ENCODE measurements at places on chromosomes 3 and 15.

DNA sequence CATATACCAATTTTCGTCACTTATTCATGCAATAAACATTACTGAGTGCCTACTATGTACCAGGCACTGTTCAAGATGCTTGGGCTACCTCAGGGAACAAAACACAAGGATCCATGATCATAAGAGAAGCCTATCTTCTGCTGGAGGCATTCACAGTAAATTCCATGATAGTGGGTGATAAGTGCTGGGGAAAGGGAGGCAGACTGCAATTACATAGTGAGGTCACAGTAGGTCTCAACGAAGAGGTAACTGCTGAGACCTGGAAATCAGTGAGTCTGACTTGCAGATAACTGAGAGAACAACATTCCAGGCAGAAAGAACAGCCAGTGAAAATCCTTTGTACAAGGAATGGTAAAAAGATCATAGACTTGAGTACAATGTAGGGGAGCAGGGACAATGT is 33.6 kb downstream of the RAF1 start:
- DNase-seq, result no peak

DNA sequence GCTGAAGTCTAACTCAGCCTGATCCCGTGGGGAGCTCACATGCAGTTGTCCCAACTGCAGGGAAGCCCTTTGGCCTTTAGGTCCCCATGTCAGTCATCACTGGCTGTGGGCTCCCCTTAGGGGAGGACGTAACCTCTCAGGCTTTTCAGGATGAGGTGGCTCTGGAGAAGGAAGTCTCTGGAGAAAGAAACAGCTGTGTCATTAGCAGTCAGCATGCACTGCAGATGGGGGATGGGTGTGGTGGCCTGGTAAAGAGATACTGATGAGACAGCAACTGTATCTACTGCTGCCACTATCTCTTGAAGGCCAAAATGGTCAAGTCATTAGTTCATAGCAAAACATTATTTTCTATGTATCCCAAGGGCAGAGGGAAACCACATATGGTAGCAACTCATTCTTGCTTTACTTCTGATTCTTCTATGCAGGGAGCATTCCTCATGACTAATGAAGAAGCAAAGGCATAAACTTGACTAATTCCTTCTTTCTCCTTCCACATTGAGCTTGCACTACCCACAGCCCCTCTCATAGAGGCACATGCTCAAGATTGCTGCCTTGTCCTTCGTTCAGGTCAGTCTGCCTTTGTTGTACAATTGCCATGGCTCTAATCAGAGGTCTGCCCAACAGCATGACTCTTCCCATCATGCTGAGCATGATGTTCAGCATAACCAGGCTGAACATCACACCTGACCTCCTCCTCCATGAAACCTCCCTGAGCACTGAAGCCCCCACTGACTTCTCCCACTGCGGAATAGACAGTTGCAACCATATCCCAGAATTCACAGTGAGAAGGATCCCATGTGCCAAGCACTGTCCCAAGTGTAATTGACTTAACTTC is 47.8 kb upstream of the TMEM158 start:
- no peak for DNase-seq

GRCh38 chr3:71881041-71881440 is 96.1 kb upstream of the PROK2 start:
- no peak for DNase-seq

DNA sequence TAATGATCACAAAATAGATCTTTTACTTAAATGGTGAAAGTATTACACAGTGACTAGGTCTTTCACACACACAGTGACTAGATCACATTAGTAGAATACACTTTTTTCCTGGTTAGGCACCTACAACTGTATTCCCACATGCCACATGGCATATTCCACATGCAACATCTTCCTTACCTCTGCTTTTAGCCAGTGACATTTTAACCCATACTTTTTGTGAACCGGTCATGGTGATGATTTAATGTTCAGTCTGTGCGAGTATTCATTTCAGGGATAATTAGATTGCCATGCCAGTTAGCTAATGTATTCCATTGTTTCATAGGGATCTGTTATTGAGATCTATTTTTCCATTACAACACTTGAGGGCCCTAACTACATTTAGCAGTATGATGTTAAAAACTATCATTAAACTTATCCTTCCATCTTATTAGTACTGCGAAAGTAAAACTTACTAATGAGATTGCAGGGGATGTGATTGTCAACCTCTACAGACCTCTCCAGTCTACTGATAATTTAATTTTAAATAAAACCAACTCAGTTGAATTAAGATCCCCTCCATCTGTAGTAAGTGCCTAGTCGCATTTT is 28.3 kb downstream of the TSEN2 start:
- DNase-seq, result no peak

- no peak for DNase-seq
Observed at GRCh38 chr3:172705170-172705569, 5.7 kb downstream of the NCEH1 start.

DNA sequence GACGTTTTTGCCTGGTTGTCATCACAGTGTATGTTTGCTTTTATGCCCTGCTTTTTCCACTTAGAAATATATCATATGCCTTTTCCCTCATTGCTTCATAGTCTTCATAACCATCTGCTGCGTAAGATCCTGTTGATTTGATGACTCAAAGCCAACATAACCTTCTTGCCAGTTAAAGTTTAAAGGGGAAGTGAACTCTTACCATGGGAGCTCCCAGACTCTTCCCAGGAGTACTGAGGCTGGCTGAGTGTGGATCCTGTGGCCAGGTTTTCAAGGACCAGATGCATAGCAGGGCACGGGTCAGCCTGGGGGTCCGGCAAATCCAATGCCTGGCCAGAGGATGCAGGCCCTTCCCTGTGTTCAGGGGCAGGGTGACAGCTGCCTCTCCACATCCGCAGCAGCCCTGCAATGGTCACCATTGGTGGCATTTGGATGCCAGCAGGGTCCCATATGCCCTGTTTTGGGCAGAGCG is 42.0 kb upstream of the SACM1L start:
- no peak for DNase-seq

DNA sequence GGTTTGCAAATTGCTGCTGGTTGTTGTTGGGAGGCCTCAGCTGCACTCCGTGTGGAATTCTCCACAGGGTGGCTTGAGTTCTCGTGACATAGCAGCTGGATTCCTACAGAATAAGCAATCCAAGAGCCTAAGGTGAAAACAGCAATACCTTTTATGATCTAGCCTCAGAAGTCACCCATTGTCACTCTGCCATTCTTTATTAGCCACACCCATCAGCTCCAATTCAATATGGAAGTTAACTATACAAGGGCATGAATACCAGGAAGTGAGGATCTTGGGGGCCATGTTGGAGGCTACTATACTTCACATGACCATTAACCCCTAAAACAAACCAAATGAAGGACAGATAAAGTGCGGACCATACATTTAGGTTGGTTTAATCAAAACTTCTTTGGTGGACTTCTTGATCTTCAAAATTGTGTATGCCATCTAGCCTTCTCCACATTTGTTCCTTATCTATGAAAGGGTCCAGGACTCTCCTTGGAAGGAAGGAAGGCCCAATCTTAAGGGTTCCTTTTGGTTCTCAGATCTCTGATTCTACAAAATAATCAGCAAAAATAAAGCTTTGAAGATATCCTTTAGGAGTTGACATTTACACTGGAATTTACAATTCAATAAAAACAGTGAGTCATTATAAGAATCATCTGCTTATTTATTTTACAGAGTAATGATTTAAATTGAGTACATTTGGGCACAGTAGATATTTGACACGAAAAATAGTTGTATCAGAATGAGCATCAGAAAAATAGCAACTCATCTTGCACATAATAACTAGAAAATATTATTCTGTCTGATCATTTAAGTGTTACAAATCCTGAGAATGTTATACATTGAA is 21.5 kb downstream of the CIAO2A start:
- no peak for DNase-seq

DNA sequence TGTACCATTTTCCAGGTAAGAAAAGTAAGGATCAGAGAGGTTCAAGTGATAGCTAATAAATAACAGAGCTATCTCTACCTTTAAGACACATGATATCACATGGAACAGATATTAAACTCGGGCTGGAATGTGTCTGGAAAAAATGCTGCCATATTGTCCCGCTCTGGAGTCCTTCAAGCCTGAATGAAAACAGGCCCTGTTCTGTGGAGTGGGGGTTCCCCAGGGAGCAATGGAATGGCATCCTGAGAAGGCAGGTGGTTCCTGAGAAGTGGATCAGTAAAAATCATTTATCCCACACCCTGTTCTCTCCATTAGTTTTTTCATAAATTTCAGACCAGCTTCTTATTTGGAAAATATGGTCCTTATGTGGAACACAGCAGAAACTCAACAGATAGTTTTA is 57.3 kb upstream of the PRTG start:
- DNase-seq, result no peak

- DNase-seq, result no peak
Observed at GRCh38 chr3:53849916-53850315, 3.5 kb downstream of the IL17RB start.

DNA sequence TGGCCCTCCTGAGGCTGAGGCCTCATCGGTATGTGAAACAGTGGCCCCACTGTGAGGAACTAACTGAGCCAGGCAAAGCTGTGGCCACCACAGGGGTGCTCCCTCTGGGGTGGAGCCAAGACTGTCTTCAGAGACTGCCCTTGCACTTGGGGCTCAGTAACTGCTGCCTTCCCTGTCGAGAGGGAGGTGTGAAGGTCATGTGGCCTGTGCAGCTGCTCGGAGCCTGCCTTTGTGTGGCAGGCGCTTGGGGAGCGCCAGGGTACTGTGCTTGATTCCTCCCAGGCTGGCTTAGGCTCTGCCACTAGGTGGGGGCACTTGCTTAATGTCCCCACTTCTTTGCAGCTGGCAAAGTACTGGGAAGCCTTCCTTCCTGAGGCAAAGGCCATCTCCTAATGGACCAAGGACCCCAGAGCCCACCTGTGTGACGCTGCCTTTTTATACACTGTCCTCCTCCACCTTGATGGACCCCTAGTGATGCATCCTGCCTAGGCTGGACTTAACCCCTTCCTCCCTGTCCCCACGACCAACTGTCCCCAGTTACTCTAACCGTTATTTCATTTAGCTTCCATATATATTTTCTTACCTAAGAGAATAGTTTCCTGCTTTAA is 14.2 kb upstream of the SNX22 start:
- no peak for DNase-seq

- no peak for DNase-seq
Observed at GRCh38 chr15:70314018-70314354, 216.3 kb upstream of the TLE3 start.

DNA sequence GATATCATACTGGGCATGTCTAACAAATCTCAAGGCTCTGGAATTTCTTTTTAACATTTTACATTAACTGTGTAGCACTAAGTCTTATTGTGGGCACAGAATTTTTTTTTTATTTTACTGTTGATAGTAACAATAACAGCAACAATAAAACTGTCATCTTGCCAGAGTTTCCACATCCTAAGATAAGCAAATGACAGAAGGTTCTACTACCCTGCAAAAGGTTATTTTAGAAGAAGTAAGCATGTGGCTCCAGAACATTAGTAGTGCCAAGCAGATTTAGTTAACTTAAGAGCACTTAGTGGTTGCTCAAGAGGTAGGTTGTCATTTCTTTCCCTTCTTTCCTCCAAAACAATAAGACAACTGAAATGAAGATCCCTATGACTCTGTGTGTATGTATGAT is 743.0 kb upstream of the CBLB start:
- no peak for DNase-seq

GRCh38 chr3:108554229-108554628 is 35.0 kb downstream of the CIP2A start:
- no peak for DNase-seq

DNA sequence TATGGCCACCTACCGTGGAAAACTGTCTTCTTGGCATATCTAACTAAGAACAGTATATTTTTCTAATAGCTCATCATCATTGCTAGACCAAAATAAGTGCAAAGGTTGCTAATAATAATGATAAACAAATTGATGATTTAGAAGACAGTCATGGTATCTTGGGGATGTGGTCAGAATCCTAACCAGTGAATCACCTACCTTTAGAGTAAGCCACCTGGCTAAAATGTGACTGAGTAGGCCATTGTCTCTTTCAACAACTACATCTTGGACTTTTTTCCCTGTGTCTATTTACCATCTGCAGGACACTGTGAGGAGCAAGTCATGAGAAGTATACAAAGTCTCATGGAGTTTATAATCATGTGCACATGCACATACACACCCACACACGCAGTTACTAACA is 273.5 kb upstream of the SEMA6D start:
- no peak for DNase-seq

DNA sequence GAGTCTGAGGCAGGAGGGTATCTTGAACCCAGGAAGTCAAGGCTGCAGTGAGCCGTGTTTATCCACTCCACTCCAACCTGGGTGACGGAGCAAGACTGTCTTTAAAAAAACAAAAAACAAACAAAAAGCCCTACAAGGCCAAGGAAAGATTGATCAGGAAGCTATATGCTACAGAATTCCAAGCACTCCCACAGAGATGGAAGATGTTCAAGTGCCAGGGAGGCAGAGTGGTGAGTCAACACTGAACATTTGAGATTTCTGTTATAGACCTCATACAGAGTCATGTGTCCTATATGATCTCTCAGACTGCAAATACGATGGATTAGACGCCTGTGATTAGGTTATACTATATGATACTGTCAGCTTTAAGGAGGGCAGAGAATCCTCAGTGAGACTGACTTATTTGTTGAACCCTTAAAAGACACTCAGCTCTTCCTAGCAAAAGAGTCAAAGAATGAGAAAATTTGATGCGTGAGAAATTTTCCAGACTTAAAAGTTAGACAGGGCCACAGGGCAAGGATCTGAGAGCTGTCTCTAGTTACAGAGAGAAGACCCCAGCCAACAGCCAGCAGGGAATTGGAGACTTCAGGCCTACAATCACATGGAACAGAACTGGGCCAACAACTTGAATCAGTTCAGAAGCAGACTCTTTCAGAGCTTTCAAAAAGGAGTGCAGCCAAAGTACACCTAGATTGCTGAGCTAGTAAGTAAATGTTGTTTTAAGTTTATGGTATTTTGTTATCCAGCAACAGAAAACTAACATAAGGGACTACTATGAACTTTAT is 107.6 kb downstream of the PIK3CB start:
- DNase-seq, result no peak

DNA sequence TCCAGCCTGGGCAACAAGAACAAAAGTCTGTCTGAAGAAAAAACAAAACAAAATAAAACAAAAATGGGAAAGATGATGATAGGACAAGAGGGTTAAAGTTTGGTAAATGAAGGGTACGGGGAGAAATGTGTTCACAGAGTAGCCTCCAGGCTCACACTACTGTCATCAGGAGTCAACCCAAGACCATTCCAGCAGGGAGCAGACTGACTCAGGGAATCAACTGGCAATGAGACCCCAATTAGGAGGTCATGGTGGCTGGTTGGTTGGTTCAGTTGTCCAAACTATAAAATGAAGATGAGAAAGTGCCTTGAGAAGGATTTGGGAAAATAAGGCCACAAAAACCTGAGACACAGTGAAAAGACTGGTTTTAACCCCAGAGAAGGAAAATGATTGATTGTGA is 51.8 kb downstream of the KLHL6 start:
- no peak for DNase-seq

Data from stimulated activated CD8-positive, alpha-beta memory T cell treated with anti-CD3 and anti-CD28 coated beads, Interleukin-7, amount 100 ng/mL, for 24 hours (primary cell).